ENCODE measurements at places on chromosomes 4 and X. TPM values are rescaled to one million over a fixed set of nuclear protein-coding genes. Genes with fewer than 3 reads are reported as not detected.

Gene GRIA2
- total RNA-seq = not detected

Gene SSX1
- total RNA-seq = not detected

- no peak for DNase-seq
Measured at GRCh38 chr4:7973545-7973981, 33.9 kb upstream of the AFAP1 start.

- no peak for DNase-seq
Measured at GRCh38 chr4:170007113-170007512, 19.1 kb downstream of the MFAP3L start.

DNA sequence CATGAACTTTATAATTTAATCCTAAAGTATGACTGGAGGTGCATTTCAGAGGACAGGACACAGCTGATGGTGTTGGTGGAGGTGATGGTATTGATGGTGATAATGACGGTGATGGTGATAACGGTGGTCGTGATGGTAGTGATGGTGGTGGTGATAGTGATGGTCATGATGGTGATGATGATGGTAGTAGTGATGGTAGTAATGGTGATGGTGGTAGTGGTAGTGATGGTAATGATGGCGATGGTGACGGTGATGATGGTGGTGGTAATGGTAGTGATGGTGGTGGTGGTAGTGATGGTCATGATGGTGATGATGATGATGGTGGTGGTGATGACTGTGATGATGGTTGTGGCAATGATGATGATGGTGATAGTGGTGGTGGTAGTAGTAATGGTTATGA lies 40.4 kb downstream of the SLC2A9 start:
- DNase-seq = no peak

GRCh38 chr4:118732591-118733330 lies 47.6 kb downstream of the METTL14 start:
- DNase-seq = no peak

- DNase-seq = no peak
Measured at GRCh38 chr4:161929956-161930355, 233.8 kb downstream of the FSTL5 start.

Measured in colonic mucosa (tissue), 4 donors.